ENCODE measurements at places on chromosomes 11 and 22.

- DNase-seq, result no peak
Measured at GRCh38 chr11:13140028-13140870, 131.1 kb downstream of the RASSF10 start.

- no peak for DNase-seq
Measured at GRCh38 chr11:64560139-64560771, 30.8 kb upstream of the SLC22A12 start.

DNA sequence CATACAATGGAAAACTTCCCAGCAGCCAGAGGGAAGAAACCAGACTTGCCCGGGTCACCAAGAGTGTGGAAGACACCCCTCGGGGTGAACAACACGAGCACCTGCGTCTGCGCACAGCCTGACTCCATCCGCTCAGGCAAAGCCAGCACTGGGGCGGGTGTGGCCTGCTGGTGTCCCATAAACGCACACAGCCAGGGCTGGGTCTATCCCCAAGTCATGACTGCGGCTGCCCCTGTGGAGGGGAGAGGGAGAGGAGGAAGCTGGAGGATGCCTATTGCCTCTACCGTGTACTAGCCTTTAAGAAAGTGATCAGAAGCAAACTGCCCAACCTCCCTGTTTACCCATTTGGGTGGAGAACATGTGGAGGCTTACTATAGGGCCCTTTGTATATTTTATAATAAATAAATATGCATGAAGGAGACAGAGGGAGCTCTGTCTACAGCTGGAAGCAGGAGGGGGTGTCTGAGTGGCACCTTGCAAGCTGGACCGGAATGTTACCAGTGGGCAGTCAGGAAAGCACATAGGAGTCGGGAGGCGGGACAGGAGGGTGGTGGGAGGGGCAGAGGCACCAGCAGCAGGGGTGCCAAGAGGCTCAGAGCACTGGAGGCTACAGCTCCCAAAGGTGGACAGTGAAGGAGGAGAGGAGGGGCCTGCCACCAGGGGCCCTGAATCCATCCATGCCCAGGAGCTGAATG, 79.6 kb downstream of the PHF21B start:
- DNase-seq, result no peak

GRCh38 chr11:9758637-9759518, 95.0 kb downstream of the SWAP70 start:
- DNase-seq, result peak; percentile 69

DNA sequence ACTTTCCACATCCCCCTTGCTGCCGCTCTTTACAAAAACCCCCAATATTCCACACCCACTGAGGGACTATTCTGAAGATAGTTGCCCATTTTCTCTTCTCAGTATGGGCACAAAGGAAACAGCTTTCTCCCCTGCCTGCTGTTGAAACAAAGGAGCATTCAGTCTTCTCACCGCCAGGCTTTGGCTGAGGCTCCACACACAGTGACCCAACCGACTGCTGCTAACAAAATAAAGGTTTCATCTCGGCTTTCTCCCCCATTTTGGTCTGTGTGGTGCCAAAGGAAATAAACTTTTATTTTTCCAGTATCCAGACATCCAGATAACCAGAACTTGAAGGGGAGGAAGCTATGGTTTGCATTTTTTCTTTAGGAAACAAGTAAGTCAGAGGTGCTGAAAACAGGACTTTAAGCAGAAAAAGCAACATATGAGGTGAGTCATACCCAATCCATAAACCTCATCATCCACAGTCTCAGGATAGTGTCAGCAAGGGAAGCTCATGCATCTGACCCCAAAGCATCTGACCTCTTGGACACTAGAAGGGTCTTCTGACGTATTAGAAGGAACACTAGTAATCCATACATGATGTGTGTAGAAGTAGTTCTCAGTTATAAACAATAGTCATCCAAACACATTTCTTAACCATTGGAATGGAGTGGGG, 6.4 kb downstream of the CLMP start:
- DNase-seq, result no peak

DNA sequence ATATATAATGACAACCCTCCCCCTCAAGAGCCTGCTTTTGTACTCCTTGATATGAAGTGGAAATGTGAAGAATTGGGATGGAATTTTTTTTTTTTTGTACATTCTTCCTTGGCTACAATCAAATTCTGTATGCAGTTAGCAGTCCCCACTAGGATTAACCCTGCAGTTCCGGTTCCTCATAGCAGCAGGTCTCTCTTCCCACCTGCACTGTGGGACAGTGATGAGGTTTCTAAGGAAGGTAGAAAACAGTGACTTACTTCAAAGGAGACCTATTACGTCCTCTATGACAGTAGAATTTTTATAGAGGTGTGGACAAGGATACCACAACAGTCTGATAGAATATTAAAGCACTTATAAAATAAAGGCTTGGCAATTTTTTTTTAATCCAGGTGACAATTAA, 46.3 kb upstream of the ALKBH3 start:
- DNase-seq, result no peak

DNA sequence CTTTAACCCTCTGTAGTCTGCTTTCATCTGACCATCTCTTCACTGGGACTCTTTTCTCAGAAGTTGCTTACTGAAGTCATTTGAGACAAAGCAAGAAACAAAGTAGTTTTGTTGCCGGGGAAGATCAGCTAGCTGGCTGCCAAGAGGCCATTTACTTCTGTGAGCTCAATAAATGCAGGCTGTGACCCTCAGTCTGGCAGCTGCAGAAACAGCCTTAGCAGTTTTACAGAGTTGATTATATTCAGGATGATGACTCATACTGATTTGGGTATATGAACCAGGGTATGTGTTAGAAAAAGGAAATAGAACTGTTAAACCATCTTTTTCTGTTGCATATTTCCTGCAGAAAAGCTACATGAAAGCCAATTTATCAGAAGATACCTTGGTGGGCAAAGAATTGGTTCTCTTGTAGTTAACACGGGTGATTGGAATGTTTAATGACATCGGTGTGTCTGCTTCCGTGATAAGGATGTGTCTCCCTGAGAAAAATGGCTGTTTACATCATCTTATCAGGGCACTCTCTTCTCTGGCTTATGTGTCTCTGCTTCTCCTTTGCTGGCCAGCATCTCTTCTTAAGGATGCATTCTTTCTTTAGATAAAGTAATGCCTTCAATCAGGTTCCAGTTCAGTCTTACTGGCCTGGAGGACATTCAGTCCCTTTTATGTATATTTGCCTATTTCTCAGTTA, 18.5 kb downstream of the FIBIN start:
- no peak for DNase-seq

DNA sequence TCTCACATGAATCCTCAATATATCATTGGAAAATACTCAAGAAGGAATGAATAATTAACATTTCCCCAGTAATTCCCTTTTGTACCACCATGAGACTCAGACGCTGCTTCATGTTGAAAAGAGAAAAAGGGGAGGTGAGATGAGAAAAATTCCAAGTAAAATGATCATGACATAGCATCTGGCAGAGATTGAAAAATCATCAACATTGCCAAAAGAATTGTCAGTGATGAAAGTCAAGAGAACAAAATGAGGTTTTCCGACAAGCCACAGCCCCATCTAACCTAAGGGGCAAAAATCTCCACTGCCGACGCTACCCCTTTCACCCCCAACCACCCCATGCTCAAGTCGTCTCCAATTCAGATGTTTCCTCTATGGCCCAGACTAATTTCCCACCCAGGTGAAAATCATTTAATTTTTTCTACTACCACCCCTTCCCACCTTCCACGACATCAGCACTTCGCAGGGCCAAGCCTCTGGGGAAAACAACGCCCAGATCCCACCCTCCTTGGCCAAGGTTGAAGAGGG, 1.2 kb downstream of the RAB6A start:
- peak; percentile 29 for DNase-seq

DNA sequence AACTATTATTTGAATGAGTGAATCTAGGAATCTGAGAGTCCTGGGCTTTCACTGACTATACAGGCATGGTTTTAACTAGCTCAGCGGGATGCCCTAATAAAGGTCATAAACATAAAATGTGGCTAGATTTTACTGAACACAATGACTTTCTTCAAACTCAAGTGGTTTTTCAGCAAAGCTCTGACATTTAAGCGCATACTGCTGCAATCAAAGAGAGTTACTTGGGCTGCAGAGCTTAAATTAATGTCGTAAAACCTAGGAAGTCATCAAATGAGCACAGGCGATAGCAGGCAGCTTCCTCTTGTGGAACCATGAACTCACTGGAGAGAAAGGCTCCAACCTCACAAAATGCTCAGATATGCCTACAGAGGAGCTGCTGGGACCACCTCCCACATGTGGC, 6.7 kb downstream of the CSNK2A3 start:
- no peak for DNase-seq
